ENCODE measurements at places on chromosomes 2 and 18.
A peak's percentile ranks its signal among the peaks of the same experiment; 100 is the strongest.

GRCh38 chr2:178527592-178527991 lies 47.3 kb downstream of the PLEKHA3 start:
- no peak for DNase-seq

DNA sequence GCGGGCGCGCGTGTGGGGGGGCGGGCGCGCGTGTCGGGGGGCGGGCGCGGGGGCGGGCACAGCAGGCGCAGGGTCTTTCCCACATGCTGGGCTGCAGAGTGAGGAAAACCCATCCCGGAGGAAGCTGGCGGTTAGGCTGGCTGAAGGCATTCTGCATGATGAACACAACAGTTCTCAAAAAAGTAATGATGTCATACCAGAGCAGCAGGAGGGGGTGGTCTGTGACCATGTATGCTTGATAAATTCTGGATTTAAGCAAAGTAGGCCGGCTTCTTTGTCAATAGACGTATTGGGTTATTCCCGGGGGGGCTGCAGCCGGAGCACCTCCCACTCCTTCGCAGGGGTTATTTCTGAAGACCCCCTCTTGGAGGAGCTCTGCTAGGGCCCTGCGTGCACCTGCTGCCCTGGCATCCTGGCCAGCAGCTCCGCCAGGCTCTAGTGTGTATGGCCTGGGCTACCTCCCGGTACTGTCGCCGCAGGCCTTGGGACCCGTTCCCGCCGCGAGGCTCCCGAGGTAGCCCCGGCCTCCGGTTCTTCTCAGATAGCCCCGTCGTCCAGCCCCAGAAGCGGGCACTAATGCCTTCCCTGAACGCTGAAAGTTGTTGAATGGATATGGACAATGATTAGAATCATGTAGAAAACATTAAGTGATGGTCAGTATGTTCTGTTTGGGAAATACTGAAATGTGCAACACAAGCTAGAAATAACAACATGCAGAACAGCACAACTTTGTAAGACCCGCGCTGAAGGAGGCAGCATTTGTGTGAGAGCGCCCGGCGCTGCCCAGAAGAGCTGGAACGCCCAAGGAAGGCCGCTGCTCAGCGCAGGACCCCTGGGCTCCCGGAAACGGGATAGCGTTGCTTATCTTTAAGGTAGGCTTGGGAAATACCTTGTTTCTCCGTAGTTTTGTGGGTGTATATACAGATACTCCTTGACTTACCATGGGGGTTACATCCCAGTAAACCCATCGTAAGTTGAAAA lies 101.4 kb upstream of the RAB6C start:
- DNase-seq, result no peak

GRCh38 chr2:146238254-146238966 lies 1606.4 kb upstream of the ACVR2A start:
- no peak for DNase-seq

DNA sequence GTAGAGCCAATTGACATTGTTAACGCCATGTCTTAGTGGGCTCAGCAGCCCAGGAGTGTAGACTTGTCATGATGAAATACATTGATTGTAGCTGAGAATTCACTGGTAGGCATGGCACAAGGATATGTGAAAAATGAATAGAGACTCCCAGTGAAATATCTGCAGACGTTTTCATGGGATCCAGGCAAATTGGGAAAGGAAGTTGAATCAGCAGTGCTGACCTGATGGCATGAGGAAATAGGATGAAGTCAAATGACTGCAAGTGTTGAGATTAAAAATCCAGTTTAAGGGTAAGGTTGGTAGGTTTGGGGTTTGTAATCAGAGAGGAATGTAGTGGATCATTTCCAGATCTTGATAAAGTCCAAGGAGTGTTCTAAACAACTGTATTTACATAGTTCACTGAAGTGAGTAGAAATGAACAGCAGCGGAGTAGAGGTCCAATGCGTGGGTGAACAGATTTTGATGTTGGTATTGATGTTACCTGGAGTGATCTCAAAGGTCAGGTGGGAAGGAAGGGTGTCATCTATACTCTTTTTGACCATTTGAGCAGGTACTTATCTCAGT lies 24.6 kb downstream of the INSIG2 start:
- DNase-seq, result no peak

DNA sequence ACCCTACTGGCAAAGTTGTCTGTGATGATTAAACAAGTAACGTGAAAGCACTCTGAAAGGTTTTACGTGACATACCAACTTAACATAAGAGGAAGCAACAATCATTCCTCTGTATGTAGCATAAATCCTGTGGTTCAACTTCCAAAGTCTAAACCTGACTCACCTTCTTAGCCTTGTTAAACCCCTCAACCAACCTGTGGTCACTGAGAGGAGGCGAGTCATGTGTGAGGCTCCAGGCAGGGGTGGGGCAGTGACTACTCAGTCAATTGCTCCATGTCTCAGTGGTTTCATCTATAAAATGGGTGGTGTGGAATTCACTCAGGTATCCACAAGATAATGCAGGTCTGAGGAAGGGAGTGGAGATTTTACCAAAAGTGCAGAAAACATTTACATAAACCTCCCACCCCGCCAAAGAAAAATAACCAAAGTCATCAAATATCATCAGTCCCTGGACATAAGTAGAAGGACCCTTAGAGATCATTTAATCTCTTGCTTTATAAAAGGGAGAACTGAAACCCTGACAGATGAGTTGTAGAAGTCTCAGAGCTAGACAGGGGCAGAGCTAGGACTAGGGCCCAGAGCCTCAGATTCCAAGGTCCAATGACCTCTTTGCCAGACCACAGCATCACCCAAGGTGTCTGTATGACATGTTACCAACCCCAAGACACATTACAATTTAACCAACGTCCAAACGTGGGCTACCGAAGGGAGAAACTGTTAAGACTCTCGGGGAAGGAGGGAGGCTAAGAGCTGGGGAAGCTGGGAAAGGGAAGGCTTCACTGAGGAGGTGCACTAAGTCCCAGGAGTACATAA lies 3.7 kb upstream of the PCBP1 start:
- no peak for DNase-seq

DNA sequence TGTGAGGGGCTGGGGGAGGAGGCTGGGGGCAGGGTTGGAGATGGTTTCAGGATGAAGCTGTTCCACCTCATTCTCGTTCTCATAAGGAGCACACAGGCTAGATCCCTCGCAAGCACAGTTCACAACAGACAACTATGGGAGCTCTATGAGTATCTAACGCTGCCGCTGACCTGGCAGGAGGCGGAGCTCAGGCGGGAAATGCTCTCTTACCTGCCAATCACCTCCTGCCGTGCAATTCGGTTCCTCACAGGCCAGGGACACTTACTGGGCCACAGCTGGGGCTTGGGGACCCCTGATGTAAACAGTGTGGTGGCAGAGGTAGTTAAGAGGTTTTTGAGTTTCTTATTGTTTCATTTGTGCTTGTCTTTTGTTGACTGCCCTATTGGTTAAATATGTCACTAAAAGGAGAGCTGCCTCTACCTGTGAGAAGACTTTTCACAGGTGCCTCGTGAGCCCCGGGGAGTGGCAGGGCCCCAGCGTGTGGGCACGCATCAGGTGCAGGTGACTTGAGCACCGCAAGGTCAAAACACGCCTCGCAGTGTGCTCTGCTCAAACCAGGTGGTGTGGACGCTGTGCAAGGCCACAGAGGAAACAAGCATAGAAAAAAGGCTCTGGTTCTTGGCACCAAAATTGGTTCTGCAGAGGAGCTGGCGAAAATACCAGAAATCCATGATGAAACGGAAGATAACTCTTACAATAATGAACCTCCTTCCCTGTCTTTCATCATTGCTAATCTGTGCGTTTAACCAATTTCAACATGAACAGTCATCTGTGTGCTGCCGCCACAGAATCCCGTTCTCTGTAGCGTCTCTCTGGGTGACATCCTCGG lies 10.2 kb downstream of the MLPH start:
- no peak for DNase-seq

- no peak for DNase-seq
Measured at GRCh38 chr18:77006305-77007175, 126.0 kb downstream of the MBP start.

DNA sequence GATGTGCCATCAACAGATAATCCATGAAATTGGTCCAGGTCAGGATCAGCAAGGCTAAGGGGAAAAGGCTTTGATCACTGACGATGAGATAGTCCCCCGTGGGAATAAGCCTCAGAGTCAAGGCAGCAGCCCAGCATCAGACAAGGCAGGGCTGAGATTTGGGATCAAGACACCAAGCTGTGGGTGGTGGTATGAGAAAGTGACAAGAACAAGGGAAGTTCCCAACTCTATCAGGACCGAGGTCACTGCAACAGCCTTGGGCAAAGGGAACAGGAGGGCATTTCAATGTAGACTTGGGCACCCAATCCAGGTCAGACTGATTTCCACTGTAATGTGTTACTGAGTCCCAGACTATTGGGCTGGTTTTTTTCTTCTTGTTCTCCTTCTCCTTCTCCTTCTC lies 18.7 kb downstream of the PLEK start:
- DNase-seq, result no peak

GRCh38 chr2:42053482-42053790 lies 5.6 kb downstream of the PKDCC start:
- DNase-seq, result no peak

DNA sequence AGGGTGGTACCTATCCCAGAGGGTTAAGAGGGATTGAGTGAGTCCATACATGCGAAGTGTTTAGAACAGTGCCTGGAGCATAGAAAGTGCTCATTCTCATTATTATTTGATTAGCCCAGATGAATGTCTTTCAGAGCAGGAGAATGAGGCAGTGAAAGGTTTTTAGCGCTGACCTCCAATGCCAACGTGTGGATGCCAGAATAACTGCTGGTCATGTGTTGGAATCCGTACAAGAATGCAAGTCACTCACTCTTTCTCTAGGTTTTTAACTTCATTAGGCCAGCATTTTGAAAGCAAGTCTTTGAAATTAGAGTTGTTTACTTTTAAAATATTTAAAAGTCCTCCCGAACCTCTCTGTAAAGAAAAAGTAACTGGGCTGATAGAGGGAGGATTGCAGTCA lies 374.2 kb downstream of the EN1 start:
- DNase-seq, result no peak

- no peak for DNase-seq
Measured at GRCh38 chr2:15112216-15112615, 448.9 kb downstream of the NBAS start.

- no peak for DNase-seq
Measured at GRCh38 chr2:222907790-222908441, 47.1 kb downstream of the ACSL3 start.

GRCh38 chr2:27705851-27706622 lies 42.3 kb downstream of the SLC4A1AP start:
- DNase-seq, result no peak

DNA sequence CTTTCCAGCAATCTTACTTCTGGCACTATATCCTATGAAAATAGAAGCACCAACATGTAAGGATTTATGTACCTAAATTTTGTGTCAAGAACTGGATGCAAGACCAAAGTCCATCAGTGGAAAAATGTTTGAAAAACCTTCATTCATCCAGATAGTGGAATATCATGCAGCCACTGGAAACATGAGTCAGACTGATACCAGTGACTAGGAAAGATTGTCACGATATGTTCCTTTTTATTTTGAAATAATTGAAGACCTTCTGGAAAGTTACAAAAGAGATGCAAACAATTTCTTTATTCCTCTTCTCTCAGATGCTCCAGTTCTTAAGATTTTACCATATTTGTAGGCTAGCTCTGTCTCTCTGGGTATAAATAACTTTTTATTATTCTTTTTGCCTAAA lies 40.5 kb upstream of the IL1R2 start:
- no peak for DNase-seq

DNA sequence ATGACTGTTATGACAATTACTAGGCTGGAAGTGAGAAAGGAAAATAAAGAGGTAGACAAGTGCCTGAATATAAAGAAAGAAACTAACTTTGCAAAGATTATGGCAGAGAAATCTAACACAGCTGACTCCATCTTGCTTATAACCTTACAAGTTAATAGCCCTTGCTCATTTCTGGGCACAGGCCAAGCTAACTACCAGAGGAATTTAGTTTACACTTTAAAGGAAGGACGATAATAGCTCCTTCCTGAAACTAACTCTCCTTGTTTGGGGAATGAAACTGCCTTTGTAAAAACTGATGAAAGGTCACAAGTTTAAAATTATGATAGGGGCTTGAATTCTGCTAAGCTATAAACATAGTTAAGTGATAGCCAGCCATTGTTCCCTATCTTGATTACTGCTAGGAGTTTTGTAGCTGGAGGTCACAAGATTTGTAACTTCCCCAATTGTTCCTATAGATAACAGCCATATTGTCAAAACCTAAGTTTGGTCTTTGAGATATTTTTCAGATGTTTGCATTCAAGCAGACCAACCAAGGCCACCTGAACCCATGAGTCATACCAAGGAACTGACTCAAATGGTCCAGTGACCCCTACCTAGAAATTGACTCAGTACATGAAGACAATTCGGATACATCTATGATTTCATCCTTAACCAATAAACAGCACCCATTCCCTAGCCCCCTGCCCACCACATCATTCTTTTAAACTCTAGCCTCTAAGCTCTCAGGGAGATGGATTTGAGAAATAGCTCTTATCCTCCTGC lies 209.2 kb upstream of the LRATD1 start:
- DNase-seq, result no peak

- DNase-seq, result peak; percentile 45
Measured at GRCh38 chr2:102251042-102251848, 60.1 kb upstream of the IL1RL1 start.

DNA sequence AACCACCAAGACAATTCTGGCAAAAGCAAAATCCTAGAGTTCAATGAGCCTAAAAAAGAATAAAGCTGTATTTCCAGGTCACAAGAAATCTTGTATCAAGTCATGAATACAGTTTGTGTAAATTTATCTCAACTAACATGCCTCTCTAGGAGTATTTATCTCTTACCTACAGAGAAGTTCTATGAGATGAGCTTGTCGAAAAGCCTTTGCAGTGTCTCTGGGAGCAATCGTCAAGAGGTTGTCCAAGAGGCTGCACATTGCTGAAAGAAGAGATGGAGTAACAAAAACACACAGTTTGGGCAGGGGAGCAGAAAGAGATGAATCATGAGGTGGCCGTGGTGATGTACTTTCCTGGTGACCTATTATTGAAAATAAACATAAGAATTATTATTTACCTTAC lies 112.0 kb upstream of the CD226 start:
- DNase-seq, result no peak

DNA sequence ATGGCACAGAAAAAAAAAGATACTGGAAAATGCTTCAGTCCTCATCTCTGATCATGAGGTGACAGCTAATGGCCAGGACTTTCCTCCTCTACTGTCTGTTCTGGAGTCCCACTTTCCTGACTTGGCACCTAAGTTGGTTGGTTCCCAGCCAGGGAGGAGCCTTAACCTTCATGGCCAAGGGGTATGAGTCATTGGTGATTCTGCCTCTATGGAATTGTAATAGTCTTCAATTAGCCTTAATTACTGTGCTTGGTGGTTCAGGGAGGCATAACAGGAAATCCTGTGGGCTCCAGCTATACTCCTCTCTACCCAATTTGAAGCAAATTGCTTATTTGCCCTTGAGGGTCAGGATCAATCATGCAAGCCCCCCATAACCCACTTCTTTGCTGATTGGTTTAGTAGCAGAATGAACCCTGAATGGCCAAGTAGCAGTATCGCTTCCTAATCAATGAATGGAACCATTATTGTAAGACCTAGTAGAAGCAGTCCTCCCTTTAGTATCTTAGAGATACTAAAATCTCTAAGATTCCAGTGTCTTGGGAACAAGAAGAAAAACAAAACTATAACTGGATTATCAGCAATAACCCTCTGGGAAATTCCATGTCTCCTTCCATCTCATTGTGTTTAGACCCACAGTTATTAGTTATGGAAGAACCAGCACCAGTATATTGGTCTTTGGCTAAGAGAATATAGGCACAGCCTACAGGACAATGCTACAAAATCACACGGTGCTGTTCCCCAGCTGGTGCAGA lies 109.0 kb downstream of the COL6A3 start:
- DNase-seq, result no peak

All from stimulated activated CD8-positive, alpha-beta memory T cell treated with anti-CD3 and anti-CD28 coated beads, Interleukin-12 subunit alpha, Interleukin-12 subunit beta, amount 100 ng/mL, for 1 hour (primary cell).